ENCODE measurements at places on chromosomes 16 and 17.

DNA sequence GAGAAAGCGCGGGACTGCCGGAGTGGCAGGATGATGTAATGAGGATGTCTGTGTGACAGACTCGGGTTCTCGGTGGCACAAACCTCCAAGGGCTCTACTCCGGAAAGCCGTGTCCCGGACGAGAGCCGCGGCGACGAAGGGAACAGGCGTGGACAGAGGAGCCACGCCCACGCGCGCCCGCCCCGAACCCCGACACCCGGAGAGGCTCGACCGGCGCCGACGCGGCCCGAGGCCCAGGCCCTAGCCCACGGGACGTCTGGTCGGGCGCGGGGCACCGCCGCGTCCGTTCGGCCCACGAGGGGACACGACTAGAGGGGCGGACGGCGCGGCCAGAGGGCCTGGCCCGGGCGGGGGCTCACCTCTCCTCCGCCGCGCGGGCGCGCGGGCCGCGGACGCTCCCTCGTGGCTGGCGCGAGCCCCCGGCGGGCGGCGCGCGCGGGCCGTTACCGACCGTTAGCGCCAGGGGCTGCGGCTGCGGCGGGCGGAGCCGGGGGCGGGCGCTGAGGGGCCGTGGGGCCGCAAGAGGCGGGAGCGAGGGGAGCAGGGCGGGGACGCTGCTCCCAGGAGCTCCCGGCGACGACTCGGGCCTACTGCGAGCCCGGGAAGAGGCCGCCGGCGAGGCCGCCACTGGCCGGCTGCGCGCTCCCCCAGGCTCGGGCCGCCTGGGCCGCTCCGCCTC is 2.1 kb upstream of the IRX5 start:
- DNase-seq: peak; percentile 77

- DNase-seq: no peak
Measured at GRCh38 chr17:55794725-55795482, 44.1 kb downstream of the PCTP start.

DNA sequence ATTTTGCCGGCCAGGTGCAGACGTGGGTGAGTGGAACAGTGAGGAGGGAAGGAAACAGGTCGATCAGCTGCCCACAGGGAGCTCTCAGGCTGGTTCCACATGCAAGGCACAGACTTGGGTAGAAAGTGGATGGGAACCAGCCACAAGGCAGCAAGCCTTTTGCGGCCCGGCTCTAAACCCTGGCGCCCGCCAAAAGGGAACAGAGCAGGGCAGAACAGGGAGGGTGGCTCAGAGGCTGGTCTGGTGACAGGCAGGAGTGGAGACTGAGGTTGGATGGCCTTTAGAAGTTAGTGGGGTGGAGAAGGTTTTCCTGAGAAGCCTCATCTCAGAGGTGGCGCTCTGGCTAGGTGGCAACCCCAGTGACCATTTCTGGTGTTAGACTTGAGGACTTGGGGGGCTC is 10.4 kb downstream of the LLGL2 start:
- DNase-seq: no peak

GRCh38 chr17:7329997-7330637 is 982 bp upstream of the NEURL4 start:
- DNase-seq: peak; percentile 88

- no peak for DNase-seq
Measured at GRCh38 chr17:49390548-49391324, 23.9 kb downstream of the PHB1 start.

- no peak for DNase-seq
Measured at GRCh38 chr17:7046127-7046724, 2.3 kb upstream of the SLC16A11 start.

- DNase-seq: no peak
Measured at GRCh38 chr16:74679983-74680382, 13.3 kb upstream of the RFWD3 start.

- no peak for DNase-seq
Measured at GRCh38 chr17:76586741-76587487, 1.3 kb upstream of the ST6GALNAC2 start.

DNA sequence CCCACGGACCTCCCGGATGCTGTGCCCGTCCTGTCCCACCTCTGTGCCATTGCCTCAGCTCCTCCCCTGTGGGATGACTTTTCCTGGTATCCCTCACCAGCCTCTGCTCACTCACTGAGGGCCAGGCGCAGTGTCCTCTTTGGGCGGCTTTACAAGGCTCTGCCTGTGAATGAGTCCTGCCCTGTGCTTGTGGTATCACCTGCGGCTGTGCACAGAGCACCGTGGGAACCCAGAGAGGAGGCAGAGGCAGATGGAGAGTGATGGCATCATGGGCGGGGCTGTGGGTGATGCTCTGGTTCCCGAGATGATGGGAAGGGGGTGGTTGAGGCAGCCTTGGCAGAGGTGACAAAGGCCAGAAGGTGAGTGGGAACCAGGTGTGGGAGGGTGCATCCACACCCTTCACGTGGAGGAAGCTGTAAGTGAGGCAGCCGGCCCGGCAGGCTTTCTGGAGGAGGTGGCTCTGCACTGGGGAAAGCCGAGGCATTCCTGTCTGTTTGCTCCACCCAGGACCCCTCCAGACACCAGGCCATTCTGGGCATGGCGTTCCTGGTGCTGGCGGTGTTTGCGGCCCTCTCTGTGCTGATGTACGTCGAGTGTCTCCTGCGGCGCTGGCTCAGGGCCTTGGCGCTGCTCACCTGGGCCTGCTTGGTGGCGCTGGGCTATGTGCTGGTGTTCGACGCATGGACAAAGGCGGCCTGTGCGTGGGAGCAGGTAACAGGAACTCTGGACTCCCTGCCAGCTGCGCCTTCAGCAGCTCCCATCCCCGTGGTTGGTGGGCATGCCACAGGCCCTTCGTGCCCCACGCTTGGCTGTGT is 23.8 kb downstream of the ADCY7 start:
- DNase-seq: no peak

DNA sequence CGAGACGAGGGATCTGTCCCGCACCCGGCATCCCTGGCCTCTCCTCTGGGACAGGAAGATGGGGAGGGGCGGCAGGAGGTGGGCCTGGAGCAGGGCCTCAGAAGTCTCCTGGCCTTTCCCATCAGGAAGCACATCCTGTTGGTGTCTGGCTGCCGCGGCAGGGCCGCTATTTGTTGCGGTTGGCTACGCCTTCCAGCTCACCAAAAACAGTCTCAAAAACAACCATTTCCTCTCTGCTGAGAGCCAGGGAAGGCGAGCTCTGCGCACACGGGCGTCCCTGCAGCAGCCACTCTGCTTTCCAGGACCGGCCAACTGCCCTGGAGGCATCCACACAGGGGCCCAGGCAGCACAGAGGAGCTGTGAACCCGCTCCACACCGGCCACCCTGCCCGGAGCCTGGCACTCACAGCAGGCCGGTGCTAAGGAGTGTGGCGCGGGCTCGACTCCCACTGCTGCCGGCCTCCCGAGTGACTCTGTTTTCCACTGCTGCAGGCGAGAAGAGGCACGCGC is at the start of gene TMEM204:
TMEM204 (plus strand) TSS at position 224 of the 509 bp plus-strand sequence. CDS start 610 bp downstream, outside the sequence.
- DNase-seq: peak; percentile 80

DNA sequence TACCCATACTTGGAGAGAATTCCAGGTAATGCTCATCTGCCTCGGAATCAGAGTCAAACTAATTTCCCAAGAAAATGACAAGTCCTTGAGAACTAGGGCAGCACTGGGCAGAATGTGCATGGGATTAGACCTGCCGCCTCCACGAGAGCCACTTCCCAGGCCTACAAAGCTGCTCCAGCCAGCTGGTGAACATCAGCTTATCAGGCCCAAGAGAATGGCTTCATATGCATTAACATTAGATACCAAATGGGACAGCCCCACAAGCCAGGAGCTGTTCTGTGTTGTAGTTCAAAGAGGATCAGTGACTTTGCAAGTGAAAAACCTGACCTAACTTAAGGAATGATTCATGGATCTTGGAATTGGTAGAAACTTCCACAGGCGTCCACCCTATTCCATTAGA is 203.3 kb downstream of the CYLD start:
- DNase-seq: no peak

DNA sequence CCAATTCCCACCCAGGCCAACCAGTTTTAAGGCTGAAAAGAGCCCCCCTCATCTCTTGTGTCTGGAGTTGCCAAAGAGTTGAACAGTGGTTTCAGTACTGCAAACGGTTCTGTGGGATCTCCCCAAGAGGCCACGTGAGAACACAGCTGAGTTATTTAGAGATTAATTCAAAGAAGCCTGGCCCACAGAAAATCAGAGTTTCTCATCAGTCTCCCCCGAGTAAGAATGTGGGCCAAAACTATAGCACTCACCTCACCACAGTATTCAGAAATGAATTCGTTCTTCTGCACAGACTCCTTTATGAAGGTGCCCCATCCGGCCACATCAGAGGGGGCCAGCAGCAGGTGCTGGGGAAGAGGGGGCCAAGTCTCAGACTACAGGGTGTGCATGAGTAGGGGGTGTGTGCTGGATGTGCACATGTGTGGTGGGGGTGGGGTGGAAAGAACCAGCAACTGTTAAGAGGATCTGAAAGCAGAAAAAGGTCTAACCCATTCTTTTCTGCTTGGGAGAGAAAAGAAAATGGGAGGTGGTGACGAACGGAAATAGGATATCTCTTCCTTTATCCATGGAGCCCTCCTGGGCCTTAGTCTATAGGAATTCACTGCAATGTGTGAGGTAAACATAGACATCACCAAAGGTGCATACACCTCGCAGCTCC is 22.6 kb downstream of the CNTNAP1 start:
- no peak for DNase-seq

- DNase-seq: no peak
Measured at GRCh38 chr16:11990702-11991390, 14.3 kb downstream of the SNX29 start.

GRCh38 chr16:3640632-3641501 is 13.6 kb upstream of the DNASE1 start:
- no peak for DNase-seq

DNA sequence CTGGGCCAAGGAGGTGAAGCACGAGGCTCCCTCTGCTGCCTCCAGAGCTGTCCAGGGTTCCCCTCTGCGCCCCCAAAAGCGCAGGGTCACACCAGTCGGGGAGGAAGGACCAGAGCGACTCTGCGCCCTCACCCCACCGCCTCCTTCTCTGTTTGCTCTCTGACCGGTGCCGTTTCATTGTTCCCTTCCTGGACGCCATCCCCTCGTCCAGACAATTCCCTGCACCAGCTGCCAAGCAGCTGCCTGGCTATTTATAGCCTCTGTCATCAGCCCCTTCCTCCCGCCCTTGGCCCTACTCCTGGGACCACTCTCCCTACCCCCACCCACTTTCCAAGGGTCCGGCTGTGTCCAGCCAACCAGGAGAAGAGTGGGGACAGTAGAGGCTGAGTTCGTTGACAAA is 68.8 kb upstream of the CREBBP start:
- no peak for DNase-seq

DNA sequence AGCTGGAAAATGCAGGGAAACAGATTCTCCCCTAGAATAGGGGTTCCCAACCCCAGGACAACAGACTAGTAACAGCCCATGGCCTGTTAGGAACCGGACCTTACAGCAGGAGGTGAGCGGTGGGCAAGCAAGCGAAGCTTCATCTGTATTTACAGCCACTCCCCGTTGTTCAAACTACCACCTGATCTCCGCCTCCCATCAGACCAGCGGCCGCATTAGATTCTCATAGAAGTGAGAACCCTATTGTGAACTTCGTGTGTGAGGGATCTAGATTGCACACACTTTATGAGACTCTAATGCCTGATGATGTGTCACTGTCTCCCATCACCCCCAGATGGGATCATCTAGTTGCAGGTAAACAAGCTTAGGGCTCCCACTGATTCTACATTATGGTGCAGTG is 3.5 kb downstream of the CD300LB start:
- DNase-seq: no peak

- DNase-seq: no peak
Measured at GRCh38 chr16:72024862-72025382, 16.4 kb downstream of the DHODH start.

DNA sequence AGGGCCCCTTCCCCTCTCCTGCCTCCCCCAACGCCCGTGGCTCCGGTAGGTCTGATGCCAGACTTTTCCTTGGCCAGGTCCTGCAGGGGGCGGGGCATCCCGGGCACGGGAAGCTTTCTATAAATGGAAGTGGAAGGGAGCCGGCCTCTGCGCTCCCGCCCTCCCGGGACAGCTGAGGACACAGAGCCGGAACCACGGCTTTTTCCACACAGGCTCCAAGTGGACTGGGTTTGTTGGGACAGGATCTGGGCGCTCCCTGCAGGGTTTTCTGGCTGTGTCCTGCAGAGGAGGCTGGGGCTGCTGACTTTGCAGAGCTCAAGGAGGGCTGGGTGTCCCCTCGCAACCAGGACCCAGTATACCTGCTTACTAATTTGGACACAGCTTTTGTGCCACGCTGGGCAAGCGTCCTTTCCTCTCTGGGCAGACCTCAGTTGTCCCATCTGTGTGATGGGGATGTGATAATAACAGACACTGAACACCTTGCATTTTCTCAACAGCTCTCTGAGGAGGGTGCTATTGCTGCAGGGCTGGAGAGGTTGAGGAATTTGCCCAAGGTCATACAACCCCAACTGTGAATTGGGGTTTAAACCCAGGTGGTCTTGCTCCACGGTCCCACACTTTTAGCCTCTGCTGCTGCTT is 1.8 kb downstream of the TNS4 start:
- peak; percentile 80 for DNase-seq

GRCh38 chr16:12097523-12098428 is 121.2 kb downstream of the SNX29 start:
- peak; percentile 75 for DNase-seq

GRCh38 chr17:2361010-2361760 is 23.9 kb downstream of the SGSM2 start:
- no peak for DNase-seq

DNA sequence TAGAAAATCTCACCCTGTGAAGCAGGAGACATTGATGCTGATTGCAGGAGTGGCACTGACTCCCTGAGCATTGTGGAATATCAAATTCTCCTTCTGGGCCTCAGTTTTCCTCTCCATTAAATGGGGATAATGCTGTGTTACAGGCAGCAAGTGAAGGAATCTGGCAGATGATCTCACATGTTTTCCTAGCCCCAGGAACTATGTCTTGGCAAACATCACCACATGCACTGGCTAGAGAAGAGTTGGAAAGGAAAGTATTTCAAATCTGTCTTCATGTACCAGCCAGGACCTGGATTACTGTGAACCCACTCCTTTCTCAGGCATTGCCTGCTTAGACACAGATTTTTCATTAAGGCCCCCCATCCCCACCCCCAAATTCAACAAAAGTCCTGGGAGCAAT is 13.6 kb upstream of the CCL8 start:
- DNase-seq: no peak

DNA sequence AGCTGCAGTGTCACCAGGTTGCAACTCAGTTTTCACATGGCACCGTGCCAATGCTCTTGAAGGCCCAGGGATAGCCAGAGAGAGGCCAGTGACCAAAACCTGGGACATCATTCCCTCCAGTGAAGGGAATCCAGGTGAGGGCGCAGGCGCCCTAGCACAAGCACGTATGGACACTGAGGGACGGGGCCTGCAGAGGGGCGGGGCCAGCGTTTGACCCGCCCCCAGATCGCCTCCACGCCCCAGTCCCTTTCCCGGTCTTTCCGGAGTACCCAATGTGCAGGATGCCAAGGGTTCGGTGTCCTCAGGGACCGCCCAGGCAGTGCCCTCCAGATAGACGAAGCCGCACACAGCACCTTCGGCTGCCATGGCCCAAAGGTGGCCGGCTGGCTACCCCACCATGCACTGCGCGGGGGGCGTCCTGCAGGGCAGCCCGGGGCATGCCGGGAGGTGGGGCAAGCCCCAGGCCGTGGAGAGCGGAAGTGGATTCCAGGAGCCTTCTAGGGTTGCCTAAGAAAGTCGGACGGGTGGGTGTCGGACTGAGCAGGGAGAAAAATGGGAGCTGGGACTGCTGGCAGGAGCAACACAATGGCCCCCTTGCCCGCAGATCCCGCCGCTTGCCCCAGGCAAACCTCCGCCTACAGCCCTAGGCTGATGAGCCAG is 4.6 kb downstream of the SLC12A4 start:
- peak; percentile 33 for DNase-seq

GRCh38 chr17:77054936-77055335 is 85.8 kb upstream of the SEC14L1 start:
- no peak for DNase-seq

- no peak for DNase-seq
Measured at GRCh38 chr17:72677108-72677507, 415.4 kb downstream of the SLC39A11 start.
